ENCODE measurements at places on chromosomes 16 and 17. TPM values are rescaled to one million over a fixed set of nuclear protein-coding genes. Genes with fewer than 3 reads are reported as not detected.

C17orf67 gene
- 1.0 TPM for total RNA-seq

PRR35 gene
- not detected for total RNA-seq

ITGA2B gene
- total RNA-seq, result 2.6 TPM

ITGAD gene
- total RNA-seq, result under 0.01 TPM

CYB5D1 gene
- 3.7 TPM for total RNA-seq

FXR2 gene
- total RNA-seq, result 42.3 TPM

HSPB9 gene
- total RNA-seq, result not detected

TBC1D3E gene
- total RNA-seq, result not detected

SLC16A13 gene
- total RNA-seq, result under 0.01 TPM

RAMP2 gene
- total RNA-seq, result 16.2 TPM

SLC4A1 gene
- 47.0 TPM for total RNA-seq

KRT32 gene
- not detected for total RNA-seq

SLC16A11 gene
- not detected for total RNA-seq

PPP1R27 gene
- 35.0 TPM for total RNA-seq

MYL4 gene
- 610 TPM for total RNA-seq

TBX4 gene
- 8.4 TPM for total RNA-seq

SLC13A2 gene
- not detected for total RNA-seq

KCNH6 gene
- total RNA-seq, result not detected

KRTAP2-2 gene
- total RNA-seq, result not detected

CCDC182 gene
- not detected for total RNA-seq

ALOX15B gene
- total RNA-seq, result 0.52 TPM

COPZ2 gene
- 39.7 TPM for total RNA-seq

HOXB7 gene
- total RNA-seq, result 1.0 TPM

TMIGD1 gene
- total RNA-seq, result not detected

All from skeletal muscle tissue (tissue), 5 donors.